Uterine smooth muscle cell (primary cell): ENCODE measurements at places on chromosomes 7 and 10. TPM values are rescaled to one million over a fixed set of nuclear protein-coding genes. Genes with fewer than 3 reads are reported as not detected.

Gene GNGT1
- total RNA-seq: not detected in 2 replicates

Gene AKR1C8
- not detected in 2 replicates for total RNA-seq

Gene PRKG1
- 26.3 and 38.7 TPM in 2 replicates for total RNA-seq

Gene MCMBP
- 51.1 and 79.0 TPM in 2 replicates for total RNA-seq

Gene CXCL12
- total RNA-seq: 16.2 and 25.2 TPM in 2 replicates

Gene UPK3BL2
- total RNA-seq: 0.44 and 0.87 TPM in 2 replicates

Gene SVOPL
- total RNA-seq: not detected in 2 replicates

Gene CLRN3
- total RNA-seq: not detected in 2 replicates
